ENCODE measurements at places on chromosomes 1 and 21. TPM values are rescaled to one million over a fixed set of nuclear protein-coding genes. Genes with fewer than 3 reads are reported as not detected.
A peak's percentile ranks its signal among the peaks of the same experiment; 100 is the strongest.

DNA sequence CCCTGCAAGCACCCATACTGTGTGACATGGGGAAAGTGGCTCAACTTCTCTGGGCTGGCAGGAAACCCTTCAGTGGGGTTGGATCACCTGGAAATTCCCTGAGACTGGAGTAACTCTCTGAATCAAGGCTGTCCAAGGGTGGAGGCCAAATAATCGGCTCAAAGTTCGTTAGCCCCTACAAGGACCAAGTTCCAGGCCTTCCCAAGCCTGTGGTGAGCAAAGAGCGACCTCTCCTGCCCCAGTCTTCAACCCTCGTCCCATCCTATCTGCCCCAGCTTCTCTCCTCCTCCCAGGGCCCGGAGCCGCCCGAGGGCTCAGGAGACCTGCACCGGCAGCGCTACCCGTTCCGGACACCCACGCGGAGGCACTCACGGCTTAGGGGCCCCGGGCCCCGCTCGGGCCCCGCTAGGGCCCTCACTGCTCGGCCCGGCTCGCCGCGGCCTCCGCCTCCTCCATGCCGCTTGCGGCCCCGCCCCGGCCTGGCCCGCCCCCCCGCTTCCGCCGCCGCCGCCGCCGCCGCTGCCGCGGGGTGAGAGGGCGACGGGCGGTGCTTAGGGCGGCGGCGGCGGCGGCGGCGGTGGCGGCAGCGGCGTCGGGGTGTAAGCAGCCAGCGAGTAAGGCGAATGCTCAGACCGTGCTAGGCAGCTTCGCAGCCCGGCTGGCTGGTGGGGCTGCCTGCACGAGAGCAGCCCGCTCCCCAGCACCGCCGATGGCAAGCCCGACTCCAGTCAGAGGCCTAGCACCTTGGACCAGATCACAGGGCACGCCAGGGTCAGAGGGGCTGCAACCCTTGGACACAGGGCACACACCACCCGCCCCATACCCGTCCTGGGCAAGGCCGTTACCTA lies at the start of gene POMGNT1:
Gene POMGNT1, minus strand, starts transcription at position 471 of the 848 bp plus-strand sequence. CDS start 613 bp downstream, outside the sequence.
- peaks cover 22% of the 10 kb centered on the region for H3K36me3 ChIP-seq
- peak within 1 kb of the TSS; percentile 79 for H3K4me3 ChIP-seq
- peak within 1 kb of the TSS; percentile 66 for H3K27ac ChIP-seq
- H3K4me1 ChIP-seq: peaks cover 28% of the 10 kb centered on the region

DNA sequence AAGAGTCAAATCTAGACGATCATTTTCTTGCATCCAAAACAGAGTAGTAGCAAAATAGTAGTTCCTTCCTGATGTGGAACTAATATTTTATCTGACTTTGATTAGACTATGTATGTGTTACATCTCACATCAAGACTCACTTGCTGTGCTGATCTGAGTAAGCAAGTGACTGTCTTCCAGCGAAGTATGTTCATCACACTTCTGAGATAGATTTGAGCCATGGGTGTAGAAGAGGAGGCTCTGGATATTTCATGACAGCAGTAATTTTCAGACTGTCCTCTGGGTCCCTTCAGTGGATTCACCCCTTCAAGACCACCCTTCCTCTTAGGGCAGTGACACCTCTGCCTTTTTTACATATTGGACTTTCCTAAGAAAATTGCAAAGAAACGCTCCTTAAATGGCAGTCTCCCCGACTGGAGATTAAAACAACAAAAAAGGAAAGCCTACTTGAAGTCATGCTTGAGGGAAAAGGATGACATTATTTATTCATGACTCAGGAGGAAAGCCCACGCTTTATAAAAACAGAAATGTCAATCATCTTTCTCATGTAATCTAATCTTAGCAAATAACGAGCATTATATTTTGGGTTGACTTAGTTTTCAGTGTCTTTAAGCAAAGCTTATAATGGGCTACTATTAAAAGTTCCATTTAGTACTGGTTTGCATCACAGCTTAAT lies 22.8 kb downstream of the ATP1B1 start:
- DNase-seq: no peak
- H3K4me3 ChIP-seq: no peak overlapping the region
- H3K27me3 ChIP-seq: no peaks in the 10 kb centered on the region
- no peak overlapping the region for H3K27ac ChIP-seq
- no peaks in the 10 kb centered on the region for H3K4me1 ChIP-seq
- no peaks in the 10 kb centered on the region for H3K36me3 ChIP-seq

GRCh38 chr1:173248247-173248940 lies 41.3 kb upstream of the TNFSF4 start:
- no peaks in the 10 kb centered on the region for H3K27me3 ChIP-seq
- H3K27ac ChIP-seq: no peak overlapping the region
- no peaks in the 10 kb centered on the region for H3K4me1 ChIP-seq
- H3K36me3 ChIP-seq: no peaks in the 10 kb centered on the region

- DNase-seq: no peak
- H3K27ac ChIP-seq: no peak overlapping the region
- no peak overlapping the region for H3K4me3 ChIP-seq
- H3K4me1 ChIP-seq: no peaks in the 10 kb centered on the region
- H3K27me3 ChIP-seq: no peaks in the 10 kb centered on the region
Measured at GRCh38 chr1:12703821-12704451, 12.0 kb upstream of the AADACL3 start.

GRCh38 chr1:240344918-240345317 lies 253.2 kb downstream of the FMN2 start:
- H3K4me3 ChIP-seq: no peak overlapping the region
- no peak overlapping the region for H3K27ac ChIP-seq
- DNase-seq: no peak
- no peaks in the 10 kb centered on the region for H3K27me3 ChIP-seq

- H3K4me3 ChIP-seq: no peak overlapping the region
- no peaks in the 10 kb centered on the region for H3K36me3 ChIP-seq
- no peaks in the 10 kb centered on the region for H3K27me3 ChIP-seq
- no peak for DNase-seq
- H3K4me1 ChIP-seq: no peaks in the 10 kb centered on the region
- H3K27ac ChIP-seq: no peak overlapping the region
Measured at GRCh38 chr1:198400063-198400462, 140.4 kb downstream of the ATP6V1G3 start.

- no peak overlapping the region for H3K4me3 ChIP-seq
- peaks cover 1% of the 10 kb centered on the region for H3K36me3 ChIP-seq
- no peak for DNase-seq
- no peaks in the 10 kb centered on the region for H3K4me1 ChIP-seq
Measured at GRCh38 chr21:43739621-43740435, 20.9 kb downstream of the PDXK start.

GRCh38 chr1:31570228-31570627 lies 6.1 kb upstream of the TINAGL1 start:
- H3K4me1 ChIP-seq: peaks cover 8% of the 10 kb centered on the region
- no peaks in the 10 kb centered on the region for H3K36me3 ChIP-seq
- H3K27ac ChIP-seq: no peak overlapping the region
- H3K4me3 ChIP-seq: no peak overlapping the region

- no peak overlapping the region for H3K27ac ChIP-seq
- DNase-seq: no peak
- H3K4me3 ChIP-seq: no peak overlapping the region
- no peaks in the 10 kb centered on the region for H3K27me3 ChIP-seq
- no peaks in the 10 kb centered on the region for H3K4me1 ChIP-seq
Measured at GRCh38 chr1:18561967-18562366, 68.7 kb upstream of the PAX7 start.

DNA sequence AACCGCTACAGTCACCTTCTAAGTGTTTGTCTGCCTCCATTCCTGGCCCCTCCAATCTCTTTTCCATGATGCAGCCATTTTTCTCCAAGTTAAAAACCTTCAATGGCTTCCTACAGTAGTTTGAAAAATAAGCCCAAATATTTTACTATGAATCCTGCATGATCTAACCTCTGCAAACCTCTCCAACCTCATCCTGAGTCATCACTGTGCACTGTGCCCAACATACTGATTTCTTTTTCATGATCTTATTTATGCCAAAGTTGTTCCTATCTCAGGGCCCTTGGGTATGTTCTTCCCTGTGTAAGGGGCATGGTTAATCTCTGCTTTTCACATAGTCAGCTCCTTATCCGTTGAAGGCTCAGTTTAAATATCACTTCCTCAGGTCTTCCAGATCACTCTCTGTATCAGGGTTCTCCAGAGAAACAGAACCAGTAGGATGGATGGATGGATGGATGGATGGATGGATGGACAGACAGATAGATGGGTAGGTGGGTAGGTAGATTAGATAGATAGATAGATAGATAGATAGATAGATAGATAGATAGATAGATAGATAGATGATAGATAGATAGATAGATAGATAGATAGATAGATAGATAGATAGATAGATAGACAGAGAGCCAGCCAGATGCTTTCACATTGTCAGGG lies 18.1 kb upstream of the PTPN14 start:
- no peaks in the 10 kb centered on the region for H3K4me1 ChIP-seq
- no peak overlapping the region for H3K27ac ChIP-seq
- H3K27me3 ChIP-seq: no peaks in the 10 kb centered on the region

GRCh38 chr1:37692078-37692833 lies at the start of gene CDCA8:
Gene CDCA8 (plus strand): TSS chr1:37692516. CDS start chr1:37692691, 175 bp downstream.
- H3K36me3 ChIP-seq: peaks cover 4% of the 10 kb centered on the region
- peak within 1 kb of the TSS; percentile 75 for H3K4me3 ChIP-seq
- peak within 1 kb of the TSS; percentile 19 for H3K27ac ChIP-seq
- peaks cover 34% of the 10 kb centered on the region for H3K4me1 ChIP-seq

DNA sequence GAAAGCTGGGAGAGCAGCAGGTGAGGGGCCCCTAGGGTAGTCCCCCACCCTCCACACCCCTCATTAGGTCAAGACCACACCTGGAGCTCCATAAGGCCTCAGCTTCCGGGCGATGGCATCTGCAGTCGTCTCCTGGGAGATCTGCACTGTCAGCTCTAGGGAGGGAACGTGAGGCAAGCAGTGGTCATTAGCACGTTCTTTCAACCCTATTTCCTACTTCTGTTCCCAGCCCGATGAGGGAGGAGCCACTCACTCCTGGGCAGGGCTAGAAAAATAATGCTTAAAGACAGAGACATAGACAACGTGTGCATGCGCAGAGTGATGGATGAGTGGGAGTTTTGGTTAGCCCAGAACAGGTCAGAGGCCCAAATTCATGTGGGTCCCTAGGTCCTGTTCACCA lies 9.7 kb downstream of the KDF1 start:
- no peak for DNase-seq
- no peaks in the 10 kb centered on the region for H3K27me3 ChIP-seq
- no peak overlapping the region for H3K4me3 ChIP-seq
- no peaks in the 10 kb centered on the region for H3K36me3 ChIP-seq
- no peaks in the 10 kb centered on the region for H3K4me1 ChIP-seq

- H3K27me3 ChIP-seq: no peaks in the 10 kb centered on the region
- H3K36me3 ChIP-seq: no peaks in the 10 kb centered on the region
- no peak overlapping the region for H3K27ac ChIP-seq
- no peak overlapping the region for H3K4me3 ChIP-seq
- no peaks in the 10 kb centered on the region for H3K4me1 ChIP-seq
- DNase-seq: no peak
Measured at GRCh38 chr1:101920577-101920976, 76.1 kb downstream of the OLFM3 start.

- H3K27ac ChIP-seq: no peak overlapping the region
- H3K36me3 ChIP-seq: no peaks in the 10 kb centered on the region
- no peak overlapping the region for H3K4me3 ChIP-seq
- H3K27me3 ChIP-seq: no peaks in the 10 kb centered on the region
Measured at GRCh38 chr1:213106298-213106697, 55.3 kb downstream of the RPS6KC1 start.

GRCh38 chr1:226964068-226964425 lies 24.0 kb downstream of the COQ8A start:
- no peaks in the 10 kb centered on the region for H3K36me3 ChIP-seq
- no peak for DNase-seq
- no peak overlapping the region for H3K27ac ChIP-seq
- H3K4me1 ChIP-seq: peaks cover 14% of the 10 kb centered on the region
- H3K27me3 ChIP-seq: no peaks in the 10 kb centered on the region

GRCh38 chr1:150626150-150626549 lies 3.3 kb downstream of the ENSA start:
- H3K27me3 ChIP-seq: no peaks in the 10 kb centered on the region
- peaks cover 4% of the 10 kb centered on the region for H3K36me3 ChIP-seq
- no peak overlapping the region for H3K27ac ChIP-seq
- no peak for DNase-seq
- no peak overlapping the region for H3K4me3 ChIP-seq
- peaks cover 28% of the 10 kb centered on the region for H3K4me1 ChIP-seq

DNA sequence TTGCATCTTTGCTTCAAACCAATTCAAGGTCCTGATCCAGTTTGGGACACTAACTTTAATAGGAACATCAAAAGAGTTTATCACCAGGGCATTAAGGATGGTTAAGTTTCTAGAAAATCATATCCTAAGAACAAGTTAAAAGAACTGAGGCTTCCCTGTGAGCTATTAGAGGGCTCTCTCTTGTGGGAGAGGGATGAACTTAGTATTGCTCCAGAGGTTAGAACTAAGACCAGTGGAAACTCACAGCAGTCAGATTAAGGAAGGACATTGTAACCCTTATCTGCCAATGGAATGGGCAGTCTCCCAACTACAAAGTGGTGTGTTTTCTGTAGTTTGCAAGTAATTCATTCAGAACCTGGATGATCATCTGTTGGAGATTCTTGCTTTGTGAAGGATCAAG lies 36.8 kb downstream of the UBE2U start:
- DNase-seq: no peak
- no peaks in the 10 kb centered on the region for H3K36me3 ChIP-seq
- peaks cover 8% of the 10 kb centered on the region for H3K4me1 ChIP-seq
- H3K27me3 ChIP-seq: no peaks in the 10 kb centered on the region
- no peak overlapping the region for H3K4me3 ChIP-seq

- H3K27ac ChIP-seq: no peak overlapping the region
- no peaks in the 10 kb centered on the region for H3K36me3 ChIP-seq
Measured at GRCh38 chr1:44012404-44012803, 18.9 kb downstream of the SLC6A9 start.

- H3K36me3 ChIP-seq: no peaks in the 10 kb centered on the region
- no peaks in the 10 kb centered on the region for H3K4me1 ChIP-seq
- no peak for DNase-seq
- no peak overlapping the region for H3K4me3 ChIP-seq
Measured at GRCh38 chr1:53135735-53136114, 6.7 kb downstream of the SLC1A7 start.

GRCh38 chr1:230788561-230789275 lies 41.5 kb downstream of the CAPN9 start:
- no peaks in the 10 kb centered on the region for H3K27me3 ChIP-seq
- DNase-seq: no peak
- H3K4me3 ChIP-seq: no peak overlapping the region
- no peaks in the 10 kb centered on the region for H3K4me1 ChIP-seq
- H3K27ac ChIP-seq: no peak overlapping the region

The FMO4 gene
- total RNA-seq: 3.0 TPM

The KCNE1 gene
- total RNA-seq: 0.17 TPM

The A3GALT2 gene
- not detected for total RNA-seq

The TMPRSS3 gene
- 0.22 TPM for total RNA-seq

The RXRG gene
- total RNA-seq: not detected

The HPCAL4 gene
- not detected for total RNA-seq

The FAM177B gene
- total RNA-seq: 19.9 TPM

The PADI2 gene
- 14.2 TPM for total RNA-seq

The KCNC4 gene
- 24.3 TPM for total RNA-seq

The HHIPL2 gene
- 0.99 TPM for total RNA-seq

The TMEM52 gene
- total RNA-seq: 0.69 TPM

The CHAF1B gene
- total RNA-seq: 1.9 TPM

The PADI4 gene
- total RNA-seq: 0.44 TPM

The DENND2D gene
- 102 TPM for total RNA-seq
